SJCRH30 (cell line): ENCODE measurements at places on chromosomes 1 and 21. TPM values are rescaled to one million over a fixed set of nuclear protein-coding genes. Genes with fewer than 3 reads are reported as not detected.

- H3K27me3 ChIP-seq = no peaks in the 10 kb centered on the region
- peaks cover 21% of the 10 kb centered on the region for H3K4me1 ChIP-seq
- H3K36me3 ChIP-seq = peaks cover 15% of the 10 kb centered on the region
- H3K27ac ChIP-seq = peak overlapping the region; percentile 80
- DNase-seq = peak; percentile 100
Observed at GRCh38 chr1:222546548-222547259, 1.2 kb downstream of the HHIPL2 start.

Gene KRTAP19-3
- total RNA-seq = not detected in 2 replicates

DNA sequence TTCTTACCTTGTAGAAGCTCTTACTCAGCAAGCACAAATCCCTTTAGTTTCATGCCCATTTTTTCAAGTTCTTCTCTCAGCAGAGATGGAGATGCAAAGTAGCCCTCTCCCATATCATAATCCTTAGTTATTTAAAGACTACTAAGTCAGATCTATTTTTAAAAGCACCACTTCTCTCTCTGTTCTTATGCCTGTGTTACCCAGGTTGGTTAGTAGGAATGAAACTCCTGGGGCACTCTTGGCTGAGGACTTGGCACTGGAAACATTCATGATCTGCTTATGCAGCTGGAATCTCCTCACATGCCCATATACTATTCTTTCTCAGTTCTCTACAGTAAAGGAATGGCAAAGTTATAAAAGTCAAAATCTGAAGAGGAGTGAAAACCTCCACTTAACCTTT is 51.9 kb upstream of the PPP2R5A start:
- no peaks in the 10 kb centered on the region for H3K36me3 ChIP-seq
- H3K27ac ChIP-seq = no peak overlapping the region
- no peak overlapping the region for H3K4me3 ChIP-seq
- H3K4me1 ChIP-seq = peaks cover 50% of the 10 kb centered on the region
- no peaks in the 10 kb centered on the region for H3K27me3 ChIP-seq

- peaks cover 21% of the 10 kb centered on the region for H3K4me1 ChIP-seq
- DNase-seq = no peak
- no peak overlapping the region for H3K4me3 ChIP-seq
Observed at GRCh38 chr21:26743524-26743923, 101.7 kb downstream of the ADAMTS1 start.

Gene RASSF5
- 9.5 TPM in 2 replicates for total RNA-seq

DNA sequence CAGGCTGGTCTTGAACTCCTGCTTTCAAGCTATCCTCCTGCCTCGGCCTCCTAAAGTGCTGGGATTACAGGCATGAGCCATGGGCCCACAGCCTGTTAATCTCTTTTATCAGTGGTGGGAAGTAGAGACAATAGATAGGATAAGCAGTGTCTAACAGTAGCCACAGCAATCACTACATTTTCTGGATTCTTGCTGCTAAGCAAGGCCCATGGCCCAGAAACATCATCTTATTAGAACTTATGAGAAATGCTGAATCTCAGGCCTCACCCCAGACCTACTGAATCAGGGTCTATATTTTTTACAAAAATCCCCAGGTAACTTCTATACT is 29.7 kb downstream of the IGFN1 start:
- no peaks in the 10 kb centered on the region for H3K4me1 ChIP-seq
- H3K27me3 ChIP-seq = peaks cover 42% of the 10 kb centered on the region
- H3K27ac ChIP-seq = no peak overlapping the region
- H3K36me3 ChIP-seq = no peaks in the 10 kb centered on the region
- H3K4me3 ChIP-seq = no peak overlapping the region

DNA sequence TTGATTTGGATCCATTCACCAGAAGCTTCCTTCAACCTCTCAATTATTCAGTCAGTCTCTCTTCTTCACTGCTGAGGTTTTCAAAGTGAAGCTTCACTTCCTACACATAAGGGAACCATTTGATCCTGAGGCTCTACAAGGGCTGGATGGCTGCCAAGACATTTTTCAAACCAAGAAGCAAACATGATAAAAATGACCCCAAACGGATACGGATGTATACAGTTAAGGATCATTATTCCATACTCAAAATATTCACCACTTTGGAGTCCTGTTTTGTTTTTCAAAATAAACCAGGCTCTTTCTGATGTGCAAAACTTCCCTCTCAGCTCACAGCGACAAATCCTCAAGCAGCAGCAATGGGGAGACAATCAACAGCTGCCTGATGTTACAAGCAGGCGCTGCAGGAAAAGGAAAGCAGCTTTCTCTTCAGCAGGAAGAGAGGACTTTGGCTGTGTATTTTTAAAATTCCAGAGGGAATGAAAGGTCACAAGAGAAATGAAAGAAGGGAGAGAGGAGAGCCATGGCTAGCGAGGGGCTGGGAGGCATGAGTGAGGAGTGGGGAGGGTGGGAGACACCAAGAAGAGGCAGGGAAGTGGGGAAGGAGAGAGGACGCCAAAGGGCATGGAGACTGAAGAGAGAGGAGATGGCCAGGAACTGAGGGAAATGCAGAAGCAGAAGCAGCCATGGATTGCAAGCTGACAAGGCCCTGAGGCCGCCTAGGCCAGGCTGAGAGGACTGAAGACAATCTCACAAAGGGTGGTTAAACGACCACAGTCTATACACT is 145.4 kb downstream of the SLC45A1 start:
- H3K36me3 ChIP-seq = no peaks in the 10 kb centered on the region
- H3K27me3 ChIP-seq = no peaks in the 10 kb centered on the region
- peaks cover 41% of the 10 kb centered on the region for H3K4me1 ChIP-seq
- H3K4me3 ChIP-seq = peak overlapping the region; percentile 34
- peak overlapping the region; percentile 77 for H3K27ac ChIP-seq

DNA sequence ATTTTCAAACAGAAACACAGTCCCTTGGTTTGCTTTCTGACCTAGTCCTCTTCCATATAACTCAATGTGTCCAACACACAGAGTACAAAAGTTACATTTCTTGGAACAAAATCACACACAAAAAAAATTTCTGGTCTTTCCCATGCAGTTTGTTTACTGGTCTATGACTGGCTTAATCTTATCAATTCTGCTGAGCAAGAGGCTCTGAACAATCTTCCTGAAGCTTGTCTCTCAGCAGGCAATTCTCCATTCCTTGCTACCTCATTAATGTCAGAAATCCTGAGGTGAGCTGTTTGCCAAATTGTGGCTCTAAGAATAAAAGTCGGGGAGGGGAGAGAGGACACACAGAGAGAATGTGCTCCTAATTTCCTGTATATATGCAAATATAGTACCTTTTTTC is 423.6 kb downstream of the HLX start:
- DNase-seq = no peak
- H3K27me3 ChIP-seq = 0 out of 2 replicates have a peak, but pooled peaks cover 5% of the 10 kb centered on the region
- H3K27ac ChIP-seq = no peak overlapping the region
- H3K36me3 ChIP-seq = no peaks in the 10 kb centered on the region

DNA sequence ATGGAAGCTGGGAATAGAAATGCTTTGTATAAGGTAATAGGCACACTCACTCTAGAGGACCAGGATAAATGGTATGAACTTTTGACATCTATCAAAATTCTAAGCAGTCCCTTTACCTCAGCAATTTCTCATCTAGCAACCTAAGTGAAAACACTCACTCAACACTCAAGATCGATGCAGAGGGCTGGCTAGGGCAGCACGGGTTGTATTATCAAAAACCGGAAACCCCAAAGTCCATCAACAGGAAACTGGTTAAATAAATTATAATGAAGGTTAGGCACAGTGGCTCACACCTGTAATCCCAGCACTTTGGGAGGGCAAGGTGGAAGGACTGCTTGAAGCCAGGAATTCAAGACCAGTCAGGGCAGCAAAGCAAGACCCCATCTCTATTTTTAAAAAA is 9.4 kb downstream of the USP48 start:
- H3K4me3 ChIP-seq = no peak overlapping the region
- H3K36me3 ChIP-seq = peaks cover 6% of the 10 kb centered on the region; the same call in 1 of the 2 replicates
- DNase-seq = no peak
- no peak overlapping the region for H3K27ac ChIP-seq

GRCh38 chr1:156336242-156336641 is 1.9 kb downstream of the CCT3 start:
- no peak for DNase-seq
- peak overlapping the region; percentile 76 for H3K4me3 ChIP-seq
- H3K27ac ChIP-seq = no peak overlapping the region
- peaks cover 42% of the 10 kb centered on the region for H3K36me3 ChIP-seq
- no peaks in the 10 kb centered on the region for H3K27me3 ChIP-seq

DNA sequence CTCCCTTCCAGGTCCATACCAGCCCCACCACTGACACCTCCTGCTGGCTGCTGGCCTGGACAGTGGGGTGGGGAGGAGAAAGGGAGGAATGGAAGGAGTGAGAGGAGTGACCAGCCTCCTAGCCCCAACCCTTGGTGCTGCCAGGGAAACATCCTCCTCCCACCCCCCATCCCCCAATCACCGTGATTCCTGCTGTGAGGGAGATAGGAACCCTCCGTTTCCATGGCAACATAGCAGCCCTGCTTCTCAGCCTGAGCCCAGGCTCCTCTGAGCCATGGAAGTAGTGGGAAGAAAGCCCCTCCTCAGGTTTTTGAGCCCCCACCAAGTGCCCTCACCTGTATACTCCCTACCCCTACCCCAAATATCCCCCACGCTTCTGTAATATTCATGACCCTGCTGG is 44.4 kb upstream of the SCMH1 start:
- H3K36me3 ChIP-seq = no peaks in the 10 kb centered on the region
- H3K27ac ChIP-seq = no peak overlapping the region
- H3K4me3 ChIP-seq = no peak overlapping the region
- no peak for DNase-seq
- H3K4me1 ChIP-seq = peaks cover 20% of the 10 kb centered on the region

Gene PAQR6
- total RNA-seq = 1.2 and 1.7 TPM in 2 replicates

Gene OR2T2
- not detected in 2 replicates for total RNA-seq

DNA sequence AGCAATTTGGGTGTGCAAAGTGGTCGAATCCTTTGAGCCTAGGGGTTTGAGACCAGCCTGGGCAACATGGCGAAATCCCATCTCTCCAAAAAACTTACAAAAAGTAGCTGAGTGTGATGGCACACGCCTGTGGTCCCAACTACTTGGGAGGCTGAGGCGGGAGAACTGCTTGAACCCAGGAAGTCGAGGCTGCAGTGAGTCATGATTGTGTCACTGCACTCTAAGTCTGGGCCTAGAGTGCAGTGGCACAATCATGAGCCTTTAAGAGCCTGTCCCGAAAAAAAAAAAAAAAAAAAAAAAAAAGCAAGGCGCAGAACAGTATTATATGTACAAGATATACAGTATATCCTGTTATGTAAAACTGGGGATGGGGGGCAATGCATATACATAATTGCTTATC is 25.1 kb upstream of the HTR1D start:
- DNase-seq = no peak
- no peaks in the 10 kb centered on the region for H3K36me3 ChIP-seq
- H3K4me1 ChIP-seq = no peaks in the 10 kb centered on the region
- no peak overlapping the region for H3K4me3 ChIP-seq
- H3K27me3 ChIP-seq = no peaks in the 10 kb centered on the region

DNA sequence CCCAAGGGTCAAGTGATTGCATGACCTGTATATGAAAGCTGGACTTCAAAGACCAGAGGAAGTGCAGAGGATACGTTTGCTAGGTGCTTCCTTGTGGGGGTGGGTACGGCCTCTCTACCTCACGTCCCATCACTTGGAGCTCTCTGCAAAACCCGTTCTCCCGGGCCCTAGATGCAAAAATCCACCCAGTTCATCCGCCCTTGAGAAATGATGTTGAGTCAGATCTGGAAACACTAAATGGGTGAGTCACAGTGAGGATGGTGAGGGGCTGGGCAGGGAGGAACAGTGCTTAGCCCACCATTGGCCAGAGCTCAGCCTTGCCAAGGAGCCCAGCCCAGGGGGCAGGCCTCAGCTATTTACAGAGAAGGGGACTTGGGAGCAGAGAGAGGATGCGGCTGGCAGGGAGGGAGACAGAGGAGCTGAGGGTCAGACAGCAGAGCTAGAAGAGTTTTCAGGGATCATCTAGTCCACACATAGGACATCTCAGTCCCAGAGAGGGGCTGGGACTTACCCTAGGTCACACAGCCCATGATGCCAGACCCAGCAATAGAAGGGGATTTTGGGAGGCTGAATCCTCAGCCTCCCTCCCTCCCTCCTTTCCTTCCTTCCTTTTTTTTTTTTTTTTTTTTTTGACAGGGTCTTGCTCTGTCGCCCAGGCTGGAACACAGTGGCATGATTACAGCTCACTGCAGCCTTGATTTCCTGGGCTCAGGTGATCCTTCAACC is 14.6 kb downstream of the ARHGEF10L start:
- H3K27me3 ChIP-seq = no peaks in the 10 kb centered on the region
- no peaks in the 10 kb centered on the region for H3K4me1 ChIP-seq
- no peak for DNase-seq
- H3K36me3 ChIP-seq = no peaks in the 10 kb centered on the region

Gene PADI2
- 4.3 and 4.6 TPM in 2 replicates for total RNA-seq

GRCh38 chr1:8423692-8424538 is 106.0 kb downstream of the SLC45A1 start:
- H3K27me3 ChIP-seq = no peaks in the 10 kb centered on the region
- H3K4me3 ChIP-seq = peak overlapping the region; percentile 96

GRCh38 chr21:45267390-45267760 is 20.3 kb downstream of the POFUT2 start:
- H3K27me3 ChIP-seq = no peaks in the 10 kb centered on the region
- H3K36me3 ChIP-seq = peaks cover 43% of the 10 kb centered on the region
- no peaks in the 10 kb centered on the region for H3K4me1 ChIP-seq

Gene OLFML2B
- total RNA-seq = 39.7 and 40.0 TPM in 2 replicates

DNA sequence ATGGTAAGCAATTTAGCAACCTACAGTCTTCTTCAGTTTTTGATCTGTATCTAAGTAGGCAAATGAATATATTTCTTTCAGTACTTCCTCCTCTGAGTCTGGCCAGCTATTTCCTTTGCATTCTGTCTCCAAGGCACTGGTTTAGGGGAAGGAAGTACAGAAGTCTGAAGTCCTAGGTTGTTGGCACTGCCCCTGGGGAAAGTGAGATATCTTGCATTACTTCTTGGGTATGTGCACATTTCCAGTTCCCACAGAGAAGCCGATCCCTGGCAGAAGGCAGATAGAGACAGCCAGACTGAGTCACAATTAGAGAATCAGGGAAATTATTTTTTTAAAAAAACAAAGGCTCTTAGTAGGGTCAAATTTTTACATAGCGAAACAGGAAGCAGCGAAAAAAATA is 98.8 kb downstream of the RASAL2 start:
- H3K4me3 ChIP-seq = no peak overlapping the region
- no peaks in the 10 kb centered on the region for H3K27me3 ChIP-seq
- no peak overlapping the region for H3K27ac ChIP-seq

- H3K27me3 ChIP-seq = no peaks in the 10 kb centered on the region
- H3K36me3 ChIP-seq = no peaks in the 10 kb centered on the region
- no peak overlapping the region for H3K27ac ChIP-seq
- DNase-seq = no peak
- 0 out of 2 replicates have a peak, but pooled peaks cover 3% of the 10 kb centered on the region for H3K4me1 ChIP-seq
- H3K4me3 ChIP-seq = no peak overlapping the region
Observed at GRCh38 chr1:58709540-58710175, 9.8 kb upstream of the MYSM1 start.

Gene NDC1
- total RNA-seq = 96.4 and 107 TPM in 2 replicates

GRCh38 chr1:156868341-156868740 is 7.7 kb downstream of the NTRK1 start:
- H3K27ac ChIP-seq = no peak overlapping the region
- H3K36me3 ChIP-seq = no peaks in the 10 kb centered on the region

Gene MR1
- 0.23 and 0.24 TPM in 2 replicates for total RNA-seq

DNA sequence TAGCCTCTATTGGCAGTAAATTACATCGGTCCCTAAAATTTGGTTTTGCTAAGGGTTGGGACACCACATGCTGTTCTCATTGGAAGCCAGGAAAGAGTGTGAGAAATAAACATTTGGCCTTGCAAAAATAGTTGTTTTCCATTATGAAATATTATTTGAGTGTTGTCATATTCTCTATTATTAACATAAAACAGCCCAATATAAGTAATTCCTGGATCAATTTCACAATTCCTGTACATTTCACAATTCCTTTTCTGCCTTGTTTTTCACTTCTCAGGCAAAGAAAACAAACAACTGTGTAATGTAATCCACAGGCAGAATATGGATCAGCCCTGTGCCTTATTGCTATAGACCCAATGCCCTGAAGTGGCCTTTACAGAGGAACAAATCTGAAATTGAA is 40.5 kb downstream of the C1orf87 start:
- H3K36me3 ChIP-seq = no peaks in the 10 kb centered on the region
- H3K27ac ChIP-seq = no peak overlapping the region
- H3K27me3 ChIP-seq = no peaks in the 10 kb centered on the region
- no peak for DNase-seq
